ENCODE measurements at places on chromosomes 4 and X. TPM values are rescaled to one million over a fixed set of nuclear protein-coding genes. Genes with fewer than 3 reads are reported as not detected.

SMIM10 gene
- 3.2 TPM for total RNA-seq

DNA sequence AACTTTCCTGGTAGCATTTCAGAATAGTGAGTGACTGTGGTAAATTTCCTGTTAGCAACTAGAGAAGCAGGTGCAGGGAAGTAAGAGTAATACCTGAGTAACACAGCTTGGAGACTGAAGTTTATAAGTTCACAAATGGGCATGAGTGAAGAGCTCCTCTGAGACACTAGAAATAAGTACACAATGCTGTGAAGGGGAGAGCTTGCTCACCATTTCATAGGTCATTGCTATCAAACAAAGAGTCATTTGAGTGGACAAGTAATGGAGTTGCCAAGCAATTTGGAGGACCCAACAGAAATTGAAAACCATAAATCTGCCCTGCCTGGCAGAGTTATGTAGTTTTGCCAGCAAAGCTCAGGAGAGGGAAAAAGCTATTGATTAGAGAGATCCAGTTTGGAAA, 523.6 kb downstream of the TRAM1L1 start:
- DNase-seq, result no peak
- no peaks in the 10 kb centered on the region for H3K36me3 ChIP-seq
- H3K27me3 ChIP-seq, result no peaks in the 10 kb centered on the region
- no peak overlapping the region for H3K4me3 ChIP-seq
- no peaks in the 10 kb centered on the region for H3K4me1 ChIP-seq

DNA sequence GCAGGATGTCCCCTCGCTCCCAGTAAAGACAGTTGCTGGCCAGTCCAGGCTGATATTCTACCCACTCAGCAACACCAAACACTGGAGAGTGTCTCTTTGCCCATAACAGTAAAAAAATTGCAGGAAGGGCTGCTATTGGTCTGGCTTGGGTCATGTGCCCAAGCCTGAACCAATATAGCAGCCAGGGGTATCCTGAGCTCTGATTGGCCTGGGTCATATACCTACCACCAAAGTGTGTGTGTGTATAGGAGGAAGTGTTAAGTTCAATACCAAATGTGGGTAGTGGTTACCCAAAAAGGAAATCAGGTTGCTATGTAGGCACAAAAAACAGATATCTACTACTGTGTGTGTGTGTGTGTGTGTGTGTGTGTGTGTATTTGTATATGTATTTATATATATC, 373.2 kb downstream of the BCOR start:
- DNase-seq, result no peak
- no peaks in the 10 kb centered on the region for H3K36me3 ChIP-seq
- no peaks in the 10 kb centered on the region for H3K27me3 ChIP-seq
- peaks cover 24% of the 10 kb centered on the region for H3K4me1 ChIP-seq
- H3K4me3 ChIP-seq, result no peak overlapping the region

MMRN1 gene
- 1.4 TPM for total RNA-seq

GRCh38 chrX:111020283-111020682, 75.7 kb upstream of the PAK3 start:
- H3K4me3 ChIP-seq, result no peak overlapping the region
- no peak overlapping the region for H3K27ac ChIP-seq
- H3K36me3 ChIP-seq, result no peaks in the 10 kb centered on the region
- no peaks in the 10 kb centered on the region for H3K27me3 ChIP-seq
- DNase-seq, result no peak

GRCh38 chrX:69163936-69164741, 1.1 kb downstream of the PJA1 start:
- H3K27me3 ChIP-seq, result no peaks in the 10 kb centered on the region
- peak overlapping the region; percentile 79 for H3K4me3 ChIP-seq
- no peaks in the 10 kb centered on the region for H3K36me3 ChIP-seq
- peak; percentile 51 for DNase-seq
- peaks cover 4% of the 10 kb centered on the region for H3K4me1 ChIP-seq
- H3K27ac ChIP-seq, result no peak overlapping the region

DNA sequence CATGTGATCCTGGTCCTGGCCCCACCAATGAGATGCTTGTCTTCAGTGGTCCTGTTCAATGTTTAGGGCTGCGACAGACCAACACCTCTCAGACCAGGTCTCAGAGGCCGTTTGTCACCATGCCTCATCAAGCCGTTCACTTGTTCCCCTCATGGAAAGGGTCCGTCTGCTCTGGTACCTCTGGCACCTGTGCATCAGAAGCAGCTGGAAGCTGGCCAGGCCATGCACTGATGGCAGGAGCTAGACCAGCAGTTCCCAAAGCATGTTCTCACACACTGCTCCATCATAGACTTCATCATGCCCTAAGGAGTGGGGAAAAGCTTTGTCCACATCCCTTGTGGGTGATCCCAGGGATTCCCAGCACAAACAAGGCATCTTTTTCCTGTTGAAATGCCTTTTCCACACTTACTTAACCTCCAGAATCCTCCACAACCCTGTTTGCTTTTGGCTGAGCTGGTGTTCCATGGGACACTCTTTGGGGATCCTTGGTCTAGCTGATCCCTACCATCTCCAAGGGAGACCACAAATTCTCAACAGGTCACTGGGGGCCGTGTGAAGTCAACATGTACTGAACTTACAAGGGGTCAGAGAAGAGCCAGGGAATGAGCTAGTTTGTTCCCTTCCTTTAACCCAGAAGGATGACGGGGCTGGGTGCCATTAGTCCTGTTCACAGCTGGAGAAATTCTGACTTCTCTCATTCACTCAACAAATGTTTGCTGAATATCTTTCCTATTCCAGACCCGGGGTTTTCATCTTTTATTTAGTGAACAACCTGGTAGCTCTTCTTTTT, 21.8 kb downstream of the SH3TC1 start:
- no peaks in the 10 kb centered on the region for H3K36me3 ChIP-seq
- no peaks in the 10 kb centered on the region for H3K27me3 ChIP-seq
- no peak for DNase-seq
- no peaks in the 10 kb centered on the region for H3K4me1 ChIP-seq
- peak overlapping the region; percentile 63 for H3K27ac ChIP-seq
- H3K4me3 ChIP-seq, result no peak overlapping the region

DNA sequence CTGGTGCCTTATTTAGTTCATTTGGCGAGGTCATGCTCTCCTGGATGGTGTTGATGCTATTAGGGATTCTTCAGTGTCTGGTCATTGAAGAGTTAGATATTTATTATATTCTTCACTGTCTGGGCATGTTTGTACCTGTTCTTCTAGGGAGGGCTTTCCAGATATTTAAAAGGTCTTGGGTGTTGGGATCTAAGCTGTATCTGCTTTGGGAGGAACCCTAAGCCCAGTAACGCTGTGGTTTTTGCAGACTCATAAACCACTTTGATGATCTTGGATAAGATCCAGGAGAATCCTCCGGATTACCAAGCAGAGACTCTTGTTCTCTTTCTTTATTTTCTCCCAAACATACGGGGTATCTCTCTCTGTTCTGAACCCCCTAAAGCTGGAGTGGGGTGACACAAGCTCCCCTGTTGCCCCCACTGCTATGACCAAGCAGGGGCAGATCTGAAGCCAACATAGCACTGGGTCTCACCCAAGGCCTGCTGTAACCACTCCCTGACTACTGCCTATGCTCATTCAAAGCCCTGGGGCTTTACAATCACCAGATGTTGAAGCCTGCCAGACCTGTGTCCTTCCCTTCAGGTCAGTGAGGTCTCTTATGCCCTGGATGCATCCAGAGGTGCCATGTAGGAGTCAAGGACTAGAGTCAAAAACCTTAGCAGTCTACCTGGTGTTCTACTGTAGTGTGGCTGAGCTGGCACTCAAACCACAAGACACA, 187.6 kb downstream of the GUCY2F start:
- no peak overlapping the region for H3K4me3 ChIP-seq
- H3K27me3 ChIP-seq, result no peaks in the 10 kb centered on the region
- DNase-seq, result no peak

GRCh38 chrX:20479896-20480295, 213.2 kb upstream of the RPS6KA3 start:
- peak overlapping the region; percentile 35 for H3K27ac ChIP-seq
- H3K27me3 ChIP-seq, result no peaks in the 10 kb centered on the region
- H3K36me3 ChIP-seq, result no peaks in the 10 kb centered on the region
- peaks cover 9% of the 10 kb centered on the region for H3K4me1 ChIP-seq

REPS2 gene
- total RNA-seq, result 5.0 TPM

- no peaks in the 10 kb centered on the region for H3K27me3 ChIP-seq
- H3K4me3 ChIP-seq, result no peak overlapping the region
- no peak overlapping the region for H3K27ac ChIP-seq
- no peaks in the 10 kb centered on the region for H3K36me3 ChIP-seq
- H3K4me1 ChIP-seq, result no peaks in the 10 kb centered on the region
Measured at GRCh38 chr4:150784939-150785338, 203.0 kb downstream of the MAB21L2 start.

DNA sequence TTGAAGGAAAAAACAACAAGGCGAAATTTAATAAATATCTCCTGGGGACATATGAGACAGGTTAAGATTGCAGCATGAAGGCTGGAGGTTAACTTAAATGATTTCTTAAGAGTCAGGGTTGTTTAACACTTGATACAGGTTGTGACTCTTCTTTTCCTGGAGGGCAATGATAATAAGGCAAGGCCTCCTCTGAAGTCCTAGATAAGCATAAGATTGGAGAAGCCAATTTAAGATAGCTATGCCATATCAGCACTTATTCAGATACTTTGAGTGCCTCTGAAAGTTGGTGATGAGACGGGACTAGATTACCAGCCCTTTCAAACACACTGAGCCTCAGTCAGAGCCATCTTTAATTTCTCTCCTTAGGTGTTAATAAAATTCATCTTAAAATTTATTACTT, 350.8 kb downstream of the FBXO8 start:
- no peak overlapping the region for H3K4me3 ChIP-seq
- no peaks in the 10 kb centered on the region for H3K27me3 ChIP-seq
- no peaks in the 10 kb centered on the region for H3K36me3 ChIP-seq

DNA sequence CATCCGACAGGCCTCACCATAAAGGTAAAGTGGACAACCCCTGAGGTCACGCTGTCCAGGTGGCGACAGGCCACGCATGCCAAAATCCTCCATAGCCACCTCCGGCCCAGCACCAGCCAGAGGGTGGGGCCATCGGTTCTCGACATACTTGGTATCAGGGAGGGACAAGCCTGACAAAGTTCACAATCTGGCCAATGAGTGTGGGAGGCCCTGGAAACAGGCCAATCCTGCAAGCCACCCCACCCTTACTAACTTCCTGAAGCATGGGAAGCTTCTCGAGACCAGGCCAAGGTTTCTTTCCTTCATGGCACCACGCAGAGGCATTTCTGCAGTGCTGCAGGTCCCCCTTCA, 73.8 kb downstream of the MTMR1 start:
- H3K27ac ChIP-seq, result peak overlapping the region; percentile 37
- DNase-seq, result no peak
- no peaks in the 10 kb centered on the region for H3K36me3 ChIP-seq
- H3K4me3 ChIP-seq, result no peak overlapping the region
- H3K27me3 ChIP-seq, result no peaks in the 10 kb centered on the region

CD40LG gene
- not detected for total RNA-seq

- DNase-seq, result no peak
- H3K4me1 ChIP-seq, result no peaks in the 10 kb centered on the region
- H3K36me3 ChIP-seq, result no peaks in the 10 kb centered on the region
- no peak overlapping the region for H3K4me3 ChIP-seq
- no peaks in the 10 kb centered on the region for H3K27me3 ChIP-seq
Measured at GRCh38 chr4:63029380-63029779, 1379.9 kb downstream of the TECRL start.

DNA sequence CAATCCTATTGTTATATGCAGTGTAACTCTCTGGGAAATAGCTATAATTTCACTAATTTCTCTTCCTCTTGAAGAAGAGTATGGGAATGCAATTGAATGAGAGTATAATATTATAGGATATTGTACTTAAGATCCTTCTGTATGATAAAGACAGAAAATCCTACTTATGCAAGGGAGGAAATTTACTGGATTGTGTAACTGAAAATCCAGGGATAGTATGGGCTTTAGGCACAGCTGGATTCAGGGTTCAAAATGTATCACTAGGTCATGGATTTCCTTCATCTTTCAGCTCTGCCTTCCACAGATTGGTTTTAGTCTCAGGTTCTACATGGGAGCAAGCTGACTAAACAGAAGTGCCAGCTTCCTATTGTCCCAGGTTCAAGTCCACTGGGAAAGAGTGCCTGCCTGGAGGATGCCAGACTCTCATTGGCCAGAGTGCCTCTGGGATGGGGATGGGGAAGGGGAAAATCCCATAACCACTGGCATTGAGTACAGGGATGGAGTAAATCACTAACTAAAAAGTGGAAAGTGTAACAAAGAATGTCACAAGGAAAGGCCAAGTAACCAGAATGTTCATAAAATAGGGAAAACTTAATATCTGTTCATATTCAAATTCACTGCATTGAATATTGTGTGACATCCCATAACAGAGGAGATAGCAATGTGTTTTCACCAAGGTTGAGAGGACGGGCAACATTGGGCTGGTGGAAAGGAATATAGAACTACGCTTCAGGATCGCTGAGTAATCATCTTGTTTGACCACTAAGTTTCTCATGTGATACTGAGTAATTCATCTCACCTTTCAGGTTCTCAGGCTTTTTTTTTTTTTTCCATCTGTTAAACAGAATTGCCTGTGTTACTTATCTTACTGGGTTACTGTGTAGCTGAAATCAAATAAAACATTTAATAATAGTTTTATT, 75.7 kb downstream of the ANXA3 start:
- H3K4me1 ChIP-seq, result peaks cover 50% of the 10 kb centered on the region
- H3K4me3 ChIP-seq, result no peak overlapping the region
- H3K36me3 ChIP-seq, result no peaks in the 10 kb centered on the region
- H3K27me3 ChIP-seq, result no peaks in the 10 kb centered on the region
- peak; percentile 64 for DNase-seq
- H3K27ac ChIP-seq, result peak overlapping the region; percentile 97

DNA sequence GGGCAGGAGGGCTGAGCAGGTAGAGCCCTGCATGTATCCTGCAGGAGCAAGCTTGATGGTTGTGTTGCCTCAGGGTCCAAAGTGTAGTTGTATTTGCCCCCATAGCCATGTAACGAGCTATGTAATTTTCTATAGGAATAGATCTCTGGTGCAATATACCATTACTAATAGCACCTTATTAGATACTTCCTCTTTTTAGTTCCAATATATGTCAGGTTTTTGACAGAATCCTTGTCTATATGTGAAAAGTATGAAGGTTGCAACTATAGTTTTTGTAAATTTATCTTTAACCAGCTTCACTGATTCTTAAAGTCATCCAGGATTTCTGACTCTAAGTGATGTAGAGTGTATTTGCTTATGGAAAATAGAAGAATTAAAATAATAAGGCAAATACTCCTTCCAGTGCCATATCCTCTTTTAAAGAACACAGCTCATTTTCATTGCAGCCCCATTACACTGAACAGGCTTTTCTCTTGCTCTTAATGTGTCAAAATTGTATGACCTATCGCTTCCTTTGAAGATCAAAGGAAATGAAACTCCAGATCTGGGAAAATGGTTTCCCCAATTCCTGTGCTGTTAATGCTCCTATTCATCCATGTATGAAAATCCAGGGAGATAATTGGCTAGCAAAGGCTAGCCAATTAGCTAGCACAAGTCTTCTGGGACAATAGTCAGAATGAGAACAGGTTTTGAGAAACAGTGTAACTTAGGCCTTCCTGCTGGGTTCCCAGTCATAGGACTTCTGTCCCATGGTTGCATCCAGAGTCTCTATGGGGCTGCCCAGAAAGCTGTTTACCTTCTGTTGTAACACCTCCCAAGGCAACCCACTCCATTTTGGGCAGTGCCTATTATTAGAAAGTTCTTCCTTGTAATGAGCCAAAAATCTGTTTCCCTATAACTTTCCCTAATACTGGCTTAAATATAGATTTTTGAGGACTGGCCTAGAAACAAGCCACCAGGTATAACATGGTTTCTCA, 90.6 kb downstream of the TSPAN7 start:
- H3K36me3 ChIP-seq, result no peaks in the 10 kb centered on the region
- H3K4me1 ChIP-seq, result no peaks in the 10 kb centered on the region
- no peaks in the 10 kb centered on the region for H3K27me3 ChIP-seq
- no peak overlapping the region for H3K27ac ChIP-seq
- no peak overlapping the region for H3K4me3 ChIP-seq

Measured in hepatocyte (in vitro differentiated cells).